ENCODE measurements at places on chromosomes 1 and 21.

- no peak for DNase-seq
Measured at GRCh38 chr1:234737967-234738314, 128.0 kb upstream of the IRF2BP2 start.

- no peak for DNase-seq
Measured at GRCh38 chr1:178361847-178362246, 134.9 kb downstream of the CLEC20A start.

GRCh38 chr1:232509570-232509969 is 120.4 kb downstream of the SIPA1L2 start:
- DNase-seq: no peak

DNA sequence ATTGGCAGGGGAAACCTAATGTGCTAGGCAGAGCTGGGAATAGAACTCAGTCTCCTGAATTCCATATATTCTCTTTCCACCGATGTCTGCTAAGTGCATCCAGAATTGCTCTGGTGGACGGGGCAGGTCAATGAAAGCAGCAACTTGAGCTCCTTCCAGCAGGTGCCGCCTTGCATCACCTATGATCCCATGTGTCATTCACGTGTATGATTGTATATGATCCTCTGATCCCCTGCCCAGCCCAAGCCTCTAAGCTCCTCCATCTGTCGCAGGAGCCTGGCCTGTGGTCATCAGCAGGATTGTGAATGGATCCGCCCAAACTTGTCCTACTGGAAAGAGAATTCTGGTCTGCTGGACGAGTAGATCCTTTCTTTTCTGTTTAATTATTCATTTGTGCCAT is 13.1 kb downstream of the ACTA1 start:
- DNase-seq: no peak

GRCh38 chr1:19712928-19713327 is 48.3 kb downstream of the HTR6 start:
- no peak for DNase-seq

- no peak for DNase-seq
Measured at GRCh38 chr1:107514841-107515240, 374.0 kb downstream of the NTNG1 start.

GRCh38 chr1:156727926-156728598 is at the start of gene METTL25B:
METTL25B (plus strand) TSS chr1:156728469; CDS start chr1:156729105, 636 bp downstream.
- DNase-seq: peak; percentile 83

- DNase-seq: no peak
Measured at GRCh38 chr1:62269851-62270495, 49.3 kb downstream of the KANK4 start.

DNA sequence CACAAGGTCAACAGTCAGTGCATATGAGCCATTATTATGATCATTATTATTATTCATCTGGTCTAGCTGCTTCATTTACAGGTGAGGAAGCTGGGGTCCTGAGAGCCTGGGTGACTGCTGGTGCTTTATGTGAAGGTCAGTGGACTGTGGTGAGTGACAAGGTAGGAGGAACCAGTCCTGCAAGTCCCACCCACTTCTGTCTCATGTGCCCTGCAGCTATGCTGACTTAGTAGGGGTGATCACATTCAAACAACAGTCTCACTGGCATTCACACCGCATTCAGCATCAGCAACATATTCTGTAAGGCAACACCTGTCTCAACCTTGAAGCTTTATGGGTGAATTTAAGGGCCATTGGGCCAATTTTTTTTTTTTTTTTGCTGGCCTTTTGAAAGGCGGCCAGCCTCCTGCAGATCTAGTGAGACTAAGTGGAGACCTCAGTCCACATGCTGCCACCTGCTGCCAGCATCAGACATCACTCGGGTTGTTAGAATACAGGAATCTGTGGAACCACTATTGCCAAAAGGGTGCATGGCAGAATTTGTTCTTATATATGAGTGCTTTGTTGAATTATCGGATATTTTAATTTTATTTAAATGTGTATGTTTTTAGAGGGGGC is 59.9 kb upstream of the CACNA1E start:
- DNase-seq: no peak

DNA sequence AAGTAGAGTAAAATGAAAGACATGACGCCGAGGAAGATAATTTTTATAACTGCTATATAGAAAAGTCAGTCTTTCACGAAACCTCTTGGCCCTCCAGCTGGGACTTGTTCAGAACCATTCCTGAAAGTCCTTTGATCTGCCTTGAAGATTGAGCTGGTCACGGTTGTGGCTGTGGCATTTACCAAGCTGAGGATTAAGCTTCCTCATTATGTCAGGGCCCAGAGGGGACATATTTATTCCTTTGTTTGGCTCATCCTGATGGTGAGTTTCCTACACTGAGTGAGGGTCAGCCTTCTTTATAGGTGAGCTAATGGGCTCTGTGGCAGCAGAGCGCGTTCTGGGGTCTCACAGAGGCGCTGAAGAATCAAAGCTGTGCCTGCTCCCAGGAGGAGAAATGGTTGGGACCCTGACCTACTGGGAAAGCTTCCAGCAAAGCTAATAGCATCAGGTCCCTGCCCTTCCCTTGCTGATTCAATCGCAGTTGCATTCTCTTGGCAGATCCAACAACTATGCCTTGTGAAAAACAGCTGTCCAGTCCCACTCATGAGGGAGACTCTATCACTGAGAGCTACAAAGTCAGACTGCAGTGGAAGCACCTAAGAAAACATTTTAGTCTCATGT is 43.2 kb upstream of the PBX1 start:
- no peak for DNase-seq

- DNase-seq: no peak
Measured at GRCh38 chr1:185487936-185488335, 170.9 kb upstream of the IVNS1ABP start.

GRCh38 chr1:94646786-94647555 is 105.4 kb upstream of the F3 start:
- no peak for DNase-seq

DNA sequence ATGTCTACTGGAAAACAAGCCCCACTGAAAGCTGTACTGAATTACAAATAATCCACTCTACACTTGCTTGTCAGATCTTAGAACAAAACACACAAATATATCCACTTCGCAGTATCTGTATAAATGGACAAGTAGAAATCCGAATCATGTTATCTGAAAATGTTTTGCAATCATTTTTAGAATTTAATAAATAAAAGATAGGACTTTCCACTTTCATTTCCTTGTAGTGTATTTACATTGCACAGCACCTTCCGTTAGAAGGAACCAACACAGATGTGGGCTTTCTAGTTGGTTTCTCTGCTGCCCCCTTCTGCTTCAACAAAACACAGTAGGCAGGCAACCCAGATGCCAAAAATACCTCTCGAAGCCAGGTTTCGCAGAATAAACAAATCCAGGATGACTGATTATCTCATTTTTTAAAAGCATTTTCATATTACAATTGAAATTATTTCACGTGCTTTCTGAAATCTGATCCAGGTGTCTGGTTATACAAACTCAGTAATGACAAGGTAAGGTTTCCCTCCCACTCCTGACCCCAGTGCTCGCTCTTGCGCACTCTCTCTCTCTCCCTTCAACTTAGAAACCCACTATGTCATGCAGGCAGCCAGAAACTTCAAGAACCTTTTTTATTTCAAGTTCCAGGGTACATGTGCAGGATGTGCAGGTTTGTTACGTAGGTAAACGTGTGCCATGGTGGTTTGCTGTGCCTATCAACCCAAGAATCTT is 389.9 kb downstream of the SMYD3 start:
- peak; percentile 58 for DNase-seq

DNA sequence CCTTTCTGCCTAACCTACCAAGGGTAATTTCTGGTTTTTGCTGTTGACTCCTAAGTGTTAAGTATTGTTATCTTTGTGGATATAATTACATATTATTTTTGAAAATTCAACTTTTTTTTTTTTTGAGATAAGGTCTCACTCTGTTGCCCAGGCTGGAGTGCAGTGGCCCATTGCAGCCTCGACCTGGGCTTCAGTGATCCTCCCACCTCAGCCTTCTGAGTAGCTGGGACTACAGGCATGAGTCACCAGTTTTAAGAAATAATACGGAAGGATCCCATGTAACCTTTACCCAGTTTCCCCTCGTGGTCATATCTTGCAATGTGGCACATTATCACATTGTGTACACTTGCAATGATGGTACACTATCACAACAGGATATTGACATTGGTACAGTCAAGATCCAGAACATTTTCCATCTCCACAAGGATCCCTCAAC is 3.1 kb downstream of the CHD1L start:
- DNase-seq: no peak

DNA sequence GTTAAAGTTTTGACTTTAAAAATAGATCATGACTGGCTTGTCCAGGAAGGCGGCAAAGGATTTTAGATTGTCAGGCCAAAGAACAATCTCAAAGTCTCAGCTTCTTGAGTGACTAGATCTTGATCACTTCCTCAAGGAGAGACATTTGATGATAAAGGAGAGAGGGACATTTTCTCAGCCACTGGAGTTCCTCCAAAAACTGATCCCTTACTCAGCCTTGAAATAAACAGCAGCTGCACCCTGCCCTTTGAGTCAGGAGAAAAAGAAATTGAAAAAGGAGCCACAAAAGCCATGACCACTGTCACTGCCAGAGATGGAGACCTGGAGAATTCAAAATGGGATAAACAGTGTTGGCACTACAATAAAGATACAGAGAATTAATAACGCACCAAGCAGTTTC is 288.4 kb upstream of the PRMT6 start:
- no peak for DNase-seq

DNA sequence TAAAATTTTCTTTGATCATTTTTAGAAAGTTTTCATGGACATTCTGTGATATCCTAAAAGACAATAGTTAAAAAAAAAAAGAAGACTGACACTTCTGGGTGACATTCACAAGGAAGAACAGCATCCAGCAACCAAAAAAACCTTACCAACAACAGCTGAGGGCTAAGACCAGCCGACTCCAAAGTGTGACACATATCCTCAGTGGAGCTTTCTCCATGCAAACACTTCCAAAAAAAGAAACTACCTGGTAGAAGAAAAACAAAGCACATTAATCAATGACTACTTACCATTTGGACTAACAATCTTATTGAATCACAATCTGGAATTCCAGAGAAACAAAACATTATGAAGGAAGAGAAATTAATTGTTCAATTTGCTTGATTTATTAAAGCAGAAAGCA is 88.2 kb downstream of the IARS2 start:
- no peak for DNase-seq

DNA sequence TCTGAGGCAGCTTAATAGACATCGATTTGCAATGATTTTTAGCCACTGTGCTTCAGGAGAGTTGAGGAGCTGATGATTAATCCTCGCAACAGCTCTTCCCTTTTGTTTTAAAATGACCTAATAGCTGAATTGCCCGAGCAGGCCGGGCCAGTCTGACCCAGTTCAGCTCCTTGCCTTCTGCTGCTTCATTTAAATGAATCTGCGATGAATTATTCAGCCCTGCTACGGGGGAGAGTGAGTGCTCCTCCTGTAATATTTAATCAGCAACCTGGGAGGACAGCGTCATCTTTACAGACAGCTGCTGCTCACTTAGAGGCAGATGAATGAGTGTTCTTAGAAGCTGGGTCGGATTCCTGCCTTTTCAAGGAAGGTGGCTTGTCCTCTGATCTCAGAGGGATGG is 325.1 kb downstream of the CAMTA1 start:
- no peak for DNase-seq

GRCh38 chr1:15029786-15030185 is 123.8 kb upstream of the TMEM51 start:
- no peak for DNase-seq

DNA sequence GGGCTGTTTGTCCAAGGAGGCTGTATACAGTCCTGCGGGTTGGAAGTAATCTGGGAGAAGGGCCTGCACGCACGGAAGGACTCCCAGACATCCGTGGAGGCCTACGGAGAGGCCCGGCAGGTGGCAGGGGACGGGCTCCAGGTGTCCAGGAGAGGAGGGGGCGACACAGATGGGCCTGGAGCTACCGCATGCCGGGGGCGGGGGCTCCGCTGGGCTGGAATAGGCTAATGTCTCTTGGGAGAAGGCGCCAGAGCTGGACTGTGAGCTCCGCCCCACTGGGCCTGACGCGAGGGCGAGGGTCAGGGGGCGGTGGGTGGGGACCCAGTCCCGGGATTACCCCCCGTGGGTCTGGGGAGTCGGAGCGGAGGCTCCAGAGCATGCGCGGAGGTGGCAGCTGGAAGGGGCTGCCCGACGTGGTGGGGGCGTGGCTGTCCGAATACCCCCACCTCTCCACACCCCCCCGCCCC is 659 bp downstream of the AGO1 start:
- no peak for DNase-seq

- no peak for DNase-seq
Measured at GRCh38 chr1:1151306-1151705, 22.4 kb upstream of the TTLL10 start.

- no peak for DNase-seq
Measured at GRCh38 chr1:94927405-94928175, 680 bp upstream of the CNN3 start.

- no peak for DNase-seq
Measured at GRCh38 chr1:65066766-65067490, 81.1 kb upstream of the AK4 start.
